Stimulated activated CD4-positive, alpha-beta T cell treated with anti-CD3 and anti-CD28 coated beads, Interleukin-1b, Interleukin-23, amount 100 ng/mL, for 24 hours (primary cell): ENCODE measurements at places on chromosomes 13 and 19.
A peak's percentile ranks its signal among the peaks of the same experiment; 100 is the strongest.

DNA sequence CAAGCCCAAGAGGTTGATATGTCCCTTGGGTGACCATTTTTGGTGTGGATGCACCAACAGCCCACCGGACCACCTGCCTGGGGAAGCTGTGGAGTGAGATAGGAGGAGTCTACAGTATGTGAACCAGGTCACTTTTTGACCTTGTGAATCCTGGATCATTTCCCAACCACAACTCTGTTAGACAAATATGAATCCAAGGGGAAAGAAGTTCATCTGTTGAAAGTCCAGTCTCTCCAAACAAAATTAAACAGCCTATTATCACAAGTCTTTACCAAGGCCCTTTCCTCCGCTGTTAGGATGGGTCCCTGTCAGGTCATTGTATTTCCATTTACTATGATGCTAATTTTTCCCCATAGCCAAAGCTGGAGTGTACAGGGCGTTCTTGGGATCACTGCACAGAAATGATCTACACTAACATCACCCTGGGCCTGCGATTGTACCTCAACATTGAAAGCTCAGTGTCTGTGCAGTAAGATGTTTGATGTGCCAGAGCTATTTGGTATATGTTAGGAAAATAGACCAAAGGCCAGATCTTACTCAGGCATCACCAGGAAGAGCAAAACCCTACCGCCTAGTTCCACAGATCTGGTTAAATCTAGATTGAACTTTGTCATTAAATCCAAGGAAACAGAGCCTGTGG is 117.1 kb downstream of the STARD13 start:
- DNase-seq = no peak

DNA sequence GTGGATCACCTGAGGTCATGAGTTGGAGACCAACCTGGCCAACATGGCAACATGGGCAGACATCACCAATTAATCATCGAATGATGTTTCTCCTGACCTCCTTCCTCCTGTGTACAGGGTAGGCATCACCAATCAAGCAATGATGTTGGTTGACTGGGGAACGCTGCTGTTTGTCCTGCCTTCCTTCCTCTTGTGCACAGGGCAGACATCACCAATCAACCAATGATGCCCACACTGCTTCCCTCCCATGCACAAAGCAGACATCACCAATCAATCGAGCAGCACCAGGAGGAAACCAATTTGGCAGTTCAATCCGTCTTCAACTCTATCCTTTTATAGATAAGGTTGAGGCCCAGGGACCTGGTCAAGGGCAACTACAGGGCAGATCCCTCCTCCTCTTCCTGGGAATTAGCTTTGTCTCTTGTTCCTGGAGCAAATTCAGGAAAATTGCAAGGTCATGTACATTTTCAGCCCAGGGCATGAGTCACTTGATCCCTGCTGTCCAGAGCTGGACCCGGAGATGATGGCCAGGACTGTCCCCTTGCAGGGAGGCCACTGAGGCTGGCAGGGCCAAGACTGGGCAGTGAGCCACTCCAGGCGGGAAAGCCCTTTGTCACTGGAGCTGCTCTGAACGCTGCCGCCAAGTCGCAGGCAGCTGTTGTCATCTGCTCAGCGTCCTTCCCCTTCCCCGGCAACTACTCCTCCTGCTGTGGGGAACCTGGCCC is 5.3 kb upstream of the CSNK1G2 start:
- no peak for DNase-seq

DNA sequence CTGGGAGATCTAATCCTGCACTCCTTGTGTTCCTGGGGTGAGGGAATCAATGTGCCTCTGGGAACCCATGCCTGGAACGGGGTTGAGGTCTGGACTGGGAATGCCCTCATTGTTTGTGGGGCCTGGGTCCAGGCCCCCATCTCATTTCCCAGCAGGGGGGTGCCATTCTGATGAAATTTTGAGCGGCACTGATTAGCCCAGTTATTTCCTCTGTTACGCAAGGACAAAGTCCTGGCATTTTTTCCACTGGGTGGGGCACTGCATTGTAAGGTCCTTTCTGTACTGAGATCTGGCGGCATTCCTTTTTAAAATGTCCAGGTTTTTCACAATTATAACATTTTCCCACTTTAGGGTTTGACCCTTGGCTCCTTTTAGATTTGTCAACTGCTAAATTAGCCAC is 14.8 kb downstream of the FPR3 start:
- DNase-seq = no peak

DNA sequence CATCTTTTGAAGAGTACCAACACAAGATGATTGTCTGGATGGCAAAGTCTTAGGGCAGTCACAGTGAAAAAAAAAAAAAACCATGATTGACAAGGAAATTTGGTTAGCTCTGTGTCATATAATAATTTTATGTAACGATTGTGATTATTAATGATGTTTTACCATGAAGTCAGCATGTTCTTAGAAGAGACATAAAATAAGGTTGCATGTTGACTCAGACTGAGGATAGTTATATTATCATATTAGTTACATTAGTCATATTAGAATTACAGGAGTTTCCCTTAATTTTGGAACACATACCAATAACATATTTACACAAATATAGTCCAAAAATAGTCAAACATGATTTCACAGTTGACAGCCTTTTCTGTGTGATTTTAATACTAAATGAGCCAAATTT is 5.7 kb downstream of the ZNF431 start:
- DNase-seq = no peak

DNA sequence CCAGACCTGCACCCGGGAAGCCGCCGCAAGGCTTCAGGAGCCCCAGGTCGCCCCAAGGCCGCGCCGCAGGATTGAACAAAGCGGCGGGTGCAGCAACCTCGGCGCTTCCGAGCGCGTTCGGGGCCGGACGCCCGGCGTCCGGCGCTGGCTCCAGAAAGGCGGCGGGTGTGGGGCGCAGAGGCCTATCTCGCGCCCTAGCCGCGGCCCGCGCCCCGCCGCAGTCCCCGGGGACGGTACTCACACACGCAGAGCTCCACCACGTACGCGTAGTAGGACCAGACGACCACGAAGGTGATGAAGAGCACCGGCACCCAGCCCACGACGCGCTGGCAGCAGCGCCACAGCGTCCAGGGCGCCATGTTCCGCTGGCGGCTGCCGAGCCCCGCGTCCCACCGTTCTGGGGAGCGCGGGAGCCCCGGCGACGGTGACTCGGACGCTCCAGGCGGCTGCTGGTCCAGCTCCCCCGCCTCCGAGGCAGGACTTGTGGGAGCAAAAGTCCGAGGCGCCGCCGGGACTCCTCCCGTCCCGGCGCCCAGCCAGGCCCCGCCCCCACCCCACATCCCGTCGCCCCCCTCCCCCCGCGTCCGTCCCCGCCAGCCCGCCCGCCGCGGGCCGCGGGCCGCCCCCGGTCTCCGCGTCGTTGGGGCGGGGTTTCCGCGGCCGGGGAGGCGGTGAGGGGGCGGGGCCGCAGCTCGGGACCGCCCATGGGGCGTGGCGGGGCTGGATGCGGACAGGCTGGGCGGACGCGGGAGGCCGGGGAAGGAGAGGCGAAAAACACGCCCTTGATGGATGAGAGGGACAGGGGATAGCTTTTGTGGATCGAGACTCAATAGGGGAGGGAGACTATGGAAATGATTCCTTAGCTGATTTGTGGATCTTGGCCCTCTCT is at the start of gene ZDHHC20:
ZDHHC20 (minus strand) TSS at position 491 of the 889 bp plus-strand sequence; CDS start at position 359, 132 bp downstream.
- peak; percentile 83 for DNase-seq

DNA sequence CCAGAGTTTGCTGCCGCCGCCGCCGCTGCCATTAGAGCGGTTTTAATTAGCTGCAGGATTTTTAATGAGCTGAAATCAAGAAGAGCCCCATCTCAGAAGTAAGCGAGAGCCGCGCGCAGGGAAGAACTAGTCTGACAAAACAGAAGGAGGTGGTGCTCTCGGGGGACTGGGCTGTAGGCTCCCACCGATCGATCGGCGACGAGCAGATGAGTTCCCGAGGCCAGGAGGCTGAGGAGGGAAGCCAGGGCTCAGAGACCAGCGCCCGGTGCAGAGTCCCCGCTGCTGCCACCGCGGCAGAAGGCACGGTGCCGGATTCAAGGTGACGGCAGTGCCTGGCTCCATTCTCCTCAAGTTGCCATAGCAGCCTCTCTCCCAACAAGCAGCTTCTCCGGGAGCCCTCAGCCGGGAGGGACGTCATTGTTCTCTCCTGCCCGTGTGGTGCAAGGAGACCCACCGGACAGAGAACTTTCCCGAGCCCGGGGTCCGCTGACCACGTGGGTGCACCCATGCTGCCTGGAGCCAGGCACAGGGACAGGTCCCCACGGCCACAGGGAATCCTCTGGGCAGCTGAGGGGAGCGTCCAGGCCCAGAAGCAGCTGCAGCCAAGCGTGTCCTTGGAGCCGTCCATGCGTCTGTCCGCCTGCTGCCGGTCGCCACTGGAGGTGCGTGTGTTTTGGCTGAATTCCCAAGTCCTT is 62.9 kb downstream of the CHST8 start:
- no peak for DNase-seq

DNA sequence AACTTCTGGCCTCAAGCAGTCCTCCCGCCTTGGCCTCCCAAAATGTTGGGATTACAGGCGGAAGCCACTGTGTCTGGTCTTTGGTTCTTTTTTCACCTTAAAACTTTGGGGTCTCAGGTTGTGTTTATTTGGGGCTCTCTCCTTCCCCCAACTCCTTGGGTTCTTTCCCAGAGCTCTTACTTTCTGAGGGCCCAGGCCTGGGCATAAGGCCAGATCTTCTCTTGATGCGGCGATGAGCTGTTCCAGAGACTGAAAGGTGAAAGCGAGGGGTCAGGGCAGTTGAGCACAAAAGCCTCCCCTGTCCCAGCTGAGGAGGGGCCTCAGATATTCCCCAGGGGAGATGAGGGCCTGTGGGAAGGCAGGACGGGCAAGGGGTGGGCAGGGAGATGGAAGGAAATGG is 7.1 kb downstream of the POLR1G start:
- DNase-seq = no peak

DNA sequence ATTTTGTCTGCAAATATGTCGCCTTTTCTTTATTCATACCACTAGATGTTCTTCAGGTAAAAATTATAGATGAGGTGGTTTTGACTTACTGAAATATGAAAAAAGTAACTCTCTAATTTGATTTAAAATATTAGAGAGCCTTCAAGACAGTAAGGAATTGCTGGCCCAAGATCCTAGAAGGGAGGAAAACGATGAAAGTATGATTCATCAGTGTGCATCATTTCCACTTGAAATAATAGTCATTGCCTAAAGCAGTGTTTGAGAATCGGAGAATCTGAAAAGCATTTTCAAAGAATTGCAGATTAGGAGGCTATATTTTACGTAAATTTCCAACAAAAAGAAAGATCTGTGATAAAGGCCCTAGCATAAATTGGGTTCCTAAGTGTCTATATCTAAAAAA is 1707.9 kb upstream of the PRR20A start:
- DNase-seq = no peak

DNA sequence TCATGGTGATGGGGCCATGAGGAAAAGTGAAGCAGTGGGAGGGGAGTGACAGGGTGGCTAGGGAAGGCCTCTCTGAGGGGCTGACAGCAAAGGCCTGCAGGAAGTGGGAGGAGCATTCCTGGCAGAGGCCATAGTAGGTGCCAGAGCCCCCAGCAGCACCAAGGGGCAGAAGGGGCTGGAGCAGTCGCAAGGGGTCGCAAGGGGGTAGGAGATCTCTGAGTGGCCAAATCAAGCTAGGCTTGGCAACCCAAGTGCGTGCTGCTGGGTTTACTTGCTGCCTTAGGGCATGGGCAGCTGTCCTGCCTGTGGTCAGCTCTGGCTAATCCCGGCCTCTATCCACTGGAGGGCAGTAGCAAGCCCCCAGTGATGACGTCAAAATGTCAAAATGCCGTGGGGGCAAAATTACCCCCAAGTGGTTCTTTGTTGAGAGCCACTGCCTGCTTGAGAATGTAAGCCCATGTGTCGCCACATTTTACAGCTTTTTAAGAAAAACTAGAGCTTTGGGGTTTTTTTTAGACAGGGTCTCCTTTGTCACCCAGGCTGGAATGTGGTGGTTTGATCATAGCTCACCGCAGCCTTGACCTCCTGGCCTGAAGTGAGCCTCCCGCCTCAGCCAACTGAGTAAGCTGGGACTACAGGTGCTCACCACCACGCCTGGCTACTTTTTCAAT is 11.8 kb downstream of the CCDC97 start:
- no peak for DNase-seq

DNA sequence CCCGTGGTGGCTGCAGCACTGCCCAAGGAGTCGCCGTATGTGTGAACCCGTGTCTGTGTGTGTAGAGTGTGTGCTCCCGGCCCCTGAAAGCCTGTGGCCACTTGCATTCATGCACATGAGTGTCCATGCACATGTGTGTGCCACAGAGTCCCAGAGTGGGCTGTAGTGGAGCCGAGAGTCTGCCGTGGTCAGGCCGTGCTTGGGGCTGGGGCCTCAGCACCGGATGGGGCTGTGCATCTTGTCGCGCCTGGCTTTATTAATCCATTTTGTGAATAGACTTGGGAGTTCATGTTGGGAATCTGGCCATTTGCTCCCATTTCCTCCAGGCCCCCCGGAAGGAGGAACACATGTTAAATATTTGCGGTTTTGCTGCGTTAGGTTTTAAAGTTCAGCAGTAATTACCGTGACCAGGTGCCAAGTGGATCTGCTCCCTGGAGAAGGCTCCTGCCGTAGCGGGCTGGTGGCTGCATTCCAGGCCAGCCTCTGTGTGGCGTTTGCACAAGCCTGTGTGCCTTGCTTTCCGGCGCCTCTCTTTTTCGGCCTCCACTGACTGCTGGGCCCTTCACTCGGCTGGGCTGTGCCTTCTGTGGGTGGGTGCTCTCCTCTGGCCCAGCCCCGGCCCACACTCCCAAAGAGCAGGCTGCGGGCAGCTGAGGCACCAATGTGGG is 69.2 kb upstream of the KCTD15 start:
- DNase-seq = no peak

- DNase-seq = no peak
Measured at GRCh38 chr13:39955560-39955959, 300.1 kb downstream of the COG6 start.

DNA sequence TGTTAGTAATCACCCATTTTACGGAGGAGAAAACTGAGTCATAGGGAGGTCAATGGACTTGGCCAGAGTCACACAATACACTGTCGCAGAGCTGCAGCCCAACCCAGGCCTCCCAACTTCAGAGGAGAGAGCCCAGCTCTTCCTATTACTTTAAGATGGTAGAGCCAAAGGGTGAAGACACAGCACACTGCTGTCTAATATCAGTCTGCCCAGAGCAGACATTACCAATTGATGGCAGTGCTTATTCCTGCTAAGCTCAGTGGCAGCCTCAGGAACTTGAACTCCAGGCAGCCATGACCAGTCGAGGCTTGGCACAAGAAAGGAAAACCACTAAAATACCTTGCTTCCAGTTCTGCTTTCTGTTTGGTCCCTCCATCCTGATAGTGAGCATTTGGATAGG is 18.4 kb downstream of the TMEM150B start:
- DNase-seq = no peak

DNA sequence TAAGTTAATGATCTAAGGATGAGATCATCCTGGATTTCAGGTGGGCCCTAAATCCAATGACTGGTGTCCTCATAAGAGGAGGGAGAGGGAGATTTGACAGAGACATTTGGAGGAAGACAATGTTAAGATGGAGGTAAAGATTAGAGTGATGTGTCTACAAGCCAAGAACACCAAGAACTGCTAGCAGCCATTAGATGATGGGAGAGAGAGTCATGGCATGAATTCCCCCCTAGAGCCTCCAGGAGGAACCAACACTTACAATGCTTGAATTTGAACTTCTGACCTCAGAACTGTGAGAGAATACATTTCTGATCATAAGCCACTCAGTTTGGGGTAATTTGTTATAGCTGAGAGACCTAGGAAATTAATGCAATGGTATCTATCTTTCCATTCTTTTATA is 68.1 kb upstream of the RFXAP start:
- no peak for DNase-seq
